CD4-positive, alpha-beta T cell treated with Interleukin-21 for 1 hour (primary cell): ENCODE measurements at places on chromosomes 3 and 15.

GRCh38 chr15:35757765-35758164, 211.8 kb upstream of the DPH6 start:
- no peak for DNase-seq

DNA sequence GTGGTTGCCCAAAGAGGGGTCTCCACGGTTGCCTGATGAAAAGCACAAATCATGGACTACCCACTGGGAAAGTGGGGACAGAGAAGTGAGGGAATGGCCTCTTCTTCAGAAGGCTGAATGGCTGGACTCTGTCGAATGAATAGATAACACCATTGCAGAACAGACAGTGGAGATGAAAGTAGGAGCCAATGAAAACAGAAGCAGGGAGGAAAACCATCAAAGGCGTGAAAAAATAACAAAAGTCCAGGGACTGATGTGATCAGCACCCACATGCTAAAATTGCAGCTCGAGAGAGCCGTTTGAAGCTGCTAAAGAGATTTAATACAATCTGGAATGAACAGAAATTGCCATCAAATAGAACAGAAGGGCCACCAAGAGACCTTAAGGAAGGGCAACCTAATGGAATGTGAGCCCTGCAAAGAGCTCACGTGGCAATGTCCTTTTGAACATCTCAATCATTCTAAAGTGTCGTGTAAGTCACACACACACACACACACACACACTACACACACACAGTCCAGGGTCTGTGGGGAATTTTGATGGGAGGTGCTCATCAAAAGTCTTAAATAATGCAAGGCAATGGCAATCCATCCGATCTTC, 130.9 kb upstream of the ICE2 start:
- DNase-seq: no peak

- no peak for DNase-seq
Measured at GRCh38 chr3:187985647-187986046, 168.3 kb upstream of the LPP start.

DNA sequence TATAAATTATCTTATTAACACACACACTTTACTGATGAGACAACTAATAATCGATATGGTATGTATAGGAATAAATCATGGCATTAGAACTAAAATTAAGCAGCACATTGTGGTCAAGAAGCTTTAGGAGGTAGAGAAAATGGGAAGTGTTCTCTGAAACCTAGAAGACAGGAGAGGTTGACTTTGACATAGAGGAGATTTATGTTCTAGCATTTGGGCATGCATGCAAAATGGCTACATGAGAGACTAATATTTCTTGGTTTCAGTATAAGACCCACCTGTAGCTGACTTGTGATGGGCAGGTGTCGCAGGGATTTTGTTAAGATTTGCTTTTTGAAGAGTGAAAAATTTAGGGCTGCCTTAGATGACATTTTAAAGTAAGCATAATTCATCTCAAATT, 209.7 kb upstream of the POU1F1 start:
- DNase-seq: no peak

DNA sequence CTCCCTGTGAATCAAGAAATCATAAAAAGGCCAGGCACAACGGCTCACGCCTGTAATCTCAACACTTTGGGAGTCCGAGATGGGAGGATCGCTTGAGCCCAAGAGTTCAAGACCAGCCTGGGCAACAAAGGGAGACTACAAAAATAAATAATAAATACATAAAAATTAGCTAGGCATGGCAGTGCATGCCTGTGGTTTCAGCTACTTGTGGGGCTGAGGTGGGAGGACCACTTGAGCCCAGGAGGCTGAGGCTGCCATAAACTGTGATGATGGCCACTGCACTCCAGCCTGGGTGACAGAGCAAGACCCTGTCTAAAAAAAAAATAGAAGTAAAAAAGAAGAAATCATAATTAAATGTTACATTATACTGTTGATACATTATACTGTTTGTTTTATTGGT, 28.0 kb upstream of the DCUN1D1 start:
- DNase-seq: no peak

DNA sequence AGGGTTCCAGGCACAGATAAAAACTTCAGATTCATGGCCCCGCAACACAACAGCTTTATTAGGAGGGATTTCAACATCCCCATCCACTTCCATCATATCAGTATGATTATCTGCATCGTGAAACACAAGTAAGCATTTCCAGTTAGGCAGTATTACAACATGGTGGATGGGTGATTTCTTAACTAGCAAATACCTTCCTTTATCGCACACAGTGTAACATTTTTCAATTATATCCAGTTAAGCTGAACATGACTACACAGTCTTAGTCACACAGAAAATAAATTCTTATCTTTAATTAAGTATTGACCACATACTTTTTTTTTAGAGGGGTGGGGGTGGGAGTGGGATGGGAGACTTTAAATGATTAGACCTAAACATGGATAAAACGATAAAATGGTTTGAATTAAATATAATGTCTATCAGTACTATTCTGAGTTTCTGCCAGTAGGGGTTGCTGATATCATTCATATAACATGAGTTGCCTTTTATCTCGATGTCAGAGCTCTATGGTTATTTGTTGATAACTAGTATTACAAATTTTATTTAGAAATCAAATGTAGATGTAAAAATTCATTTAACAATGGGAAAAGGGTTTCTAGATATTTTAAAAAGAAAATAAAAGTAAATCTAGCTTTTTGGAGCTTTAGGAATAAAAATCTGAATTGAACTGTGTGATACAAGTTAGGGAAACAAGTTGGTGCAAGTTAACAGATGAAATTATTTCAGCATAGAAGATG, 146.6 kb downstream of the TBL1XR1 start:
- DNase-seq: peak; percentile 70

- no peak for DNase-seq
Measured at GRCh38 chr15:77857419-77857818, 220.1 kb downstream of the TBC1D2B start.

DNA sequence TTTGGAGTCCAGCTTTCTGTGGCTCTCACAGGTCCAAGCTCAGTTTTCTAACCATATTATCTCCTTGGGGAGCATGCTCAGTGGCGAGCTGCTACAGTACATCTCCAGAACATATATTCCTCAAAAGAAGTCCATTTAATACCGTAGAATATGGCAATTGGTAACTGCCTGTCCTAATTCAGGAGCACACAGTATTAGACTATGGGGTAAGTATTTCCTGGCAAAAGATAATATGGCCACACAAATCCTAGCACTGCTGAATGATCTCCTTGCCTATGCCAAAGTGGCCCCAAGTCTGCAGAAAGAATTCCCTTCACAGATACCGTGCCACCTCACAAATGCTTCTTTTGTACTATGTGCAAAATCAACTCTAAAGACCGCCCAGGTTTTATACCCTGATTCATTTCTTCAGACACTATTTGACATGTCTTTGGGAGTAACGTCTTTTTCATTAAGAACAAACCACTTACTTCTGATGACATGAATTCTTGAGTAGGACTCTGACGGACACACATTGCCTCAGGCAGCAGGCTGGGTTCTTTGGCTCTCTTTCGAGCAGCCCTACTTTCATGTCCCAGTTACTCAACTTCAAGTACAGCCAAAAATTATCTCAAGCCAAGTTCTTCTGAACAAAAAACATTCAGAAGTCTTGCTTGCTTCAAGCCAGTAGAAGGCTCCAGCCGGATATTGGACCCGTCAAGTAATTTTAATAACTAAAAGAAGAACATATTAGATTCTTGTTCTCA, 368.3 kb upstream of the DCBLD2 start:
- DNase-seq: no peak

- DNase-seq: no peak
Measured at GRCh38 chr3:142946861-142947260, 16.6 kb downstream of the PAQR9 start.

GRCh38 chr15:85276508-85276907, 103.9 kb upstream of the AKAP13 start:
- no peak for DNase-seq

DNA sequence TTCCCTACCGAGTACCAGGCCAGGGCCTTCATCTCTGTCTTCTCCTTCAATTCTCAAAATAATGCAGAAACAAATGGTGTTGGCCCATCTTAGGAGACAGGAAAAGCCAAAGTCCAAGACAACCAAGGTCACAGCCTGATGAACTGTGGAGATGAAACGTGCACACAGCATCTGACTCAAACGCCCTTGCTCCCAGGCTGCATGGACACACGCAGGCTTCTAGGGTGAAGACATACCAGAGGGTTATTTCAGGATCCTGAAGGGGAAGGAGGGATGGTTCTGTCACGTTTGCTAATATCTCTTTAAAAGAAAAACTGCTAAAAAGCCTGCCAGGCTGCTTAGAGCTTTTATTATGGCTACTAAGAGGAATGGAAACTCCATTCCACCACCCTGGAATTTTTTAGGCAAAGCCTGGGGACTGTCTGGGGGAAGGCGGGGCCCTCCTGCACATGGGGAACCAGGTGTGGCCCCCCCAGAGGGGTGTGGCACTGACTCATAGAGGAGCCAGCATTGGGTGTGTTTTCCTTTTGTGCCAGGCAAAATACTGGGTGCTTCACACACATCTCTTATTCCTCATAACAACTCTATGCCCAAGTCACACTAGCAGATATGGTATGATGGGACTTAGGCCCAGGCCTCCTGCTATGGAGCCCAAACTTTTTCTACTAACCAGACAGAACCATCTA, 62.9 kb downstream of the UMPS start:
- DNase-seq: no peak

- DNase-seq: no peak
Measured at GRCh38 chr15:40316931-40317330, 6.6 kb upstream of the INAFM2 start.

- no peak for DNase-seq
Measured at GRCh38 chr3:24264011-24264410, 230.6 kb downstream of the THRB start.

DNA sequence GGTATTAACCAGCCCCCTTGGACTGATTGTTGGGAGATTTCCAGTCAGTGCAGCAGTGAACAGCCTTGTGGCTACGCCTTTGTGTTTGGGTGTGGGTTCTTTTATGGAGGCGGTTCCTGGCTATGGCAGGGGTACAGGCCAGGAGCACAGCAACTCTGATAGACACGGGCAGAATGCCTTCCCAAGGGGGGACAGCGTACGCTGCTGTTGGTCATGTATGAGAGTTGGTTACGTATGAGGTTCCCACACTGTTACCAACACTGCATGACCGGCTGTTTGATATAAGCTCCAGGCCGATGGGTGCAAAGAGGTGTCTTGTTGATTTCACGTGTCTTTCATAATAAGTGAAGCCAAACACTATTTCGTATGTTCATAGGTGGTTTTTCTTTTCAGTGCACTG, 187.8 kb downstream of the NSMCE3 start:
- DNase-seq: no peak

DNA sequence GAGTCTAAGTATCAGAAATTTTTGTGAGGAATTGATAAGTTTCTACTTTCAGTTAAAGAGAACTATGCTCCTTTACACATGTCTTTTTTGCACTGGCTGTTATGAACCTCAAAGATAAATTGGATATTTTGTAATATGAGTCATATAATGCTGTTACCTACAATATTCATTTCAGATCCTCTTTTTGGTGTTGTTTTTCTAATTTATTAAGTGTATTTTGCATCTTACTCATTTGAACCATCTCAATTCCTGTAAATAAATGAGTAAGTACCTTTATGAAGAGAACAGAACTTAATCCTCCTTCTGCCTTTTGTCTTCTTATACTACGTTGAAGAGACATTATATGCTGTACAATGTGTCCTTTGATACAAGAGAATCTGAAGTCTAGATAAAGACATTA, 74.4 kb downstream of the ZIC1 start:
- no peak for DNase-seq

- DNase-seq: no peak
Measured at GRCh38 chr3:134795746-134796280, 753 bp downstream of the EPHB1 start.

DNA sequence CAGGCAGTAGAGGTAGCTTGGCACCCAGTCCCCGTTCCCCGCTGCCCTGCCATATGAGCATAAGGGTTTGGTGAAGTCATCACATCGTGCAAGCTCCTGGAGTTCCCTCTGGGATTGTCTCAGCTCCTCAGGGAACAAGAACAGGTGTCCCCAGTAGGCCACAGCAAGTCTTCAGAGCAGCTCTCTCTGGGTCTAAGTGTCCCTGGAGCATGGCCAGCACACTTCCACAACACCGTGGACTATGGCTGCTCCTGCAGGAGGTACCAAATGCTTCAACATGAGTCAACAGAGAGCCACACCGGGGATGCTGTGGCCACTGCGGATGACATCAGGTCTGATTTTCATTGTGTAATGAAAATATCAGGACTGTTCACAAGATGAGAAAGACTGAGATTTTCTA, 23.1 kb downstream of the ABHD6 start:
- no peak for DNase-seq
